ENCODE measurements at places on chromosomes 1 and 21.

GRCh38 chr1:85093644-85094043, 45.3 kb upstream of the MCOLN3 start:
- DNase-seq, result no peak

- no peak for DNase-seq
Observed at GRCh38 chr1:47624531-47624930, 186.7 kb downstream of the FOXD2 start.

DNA sequence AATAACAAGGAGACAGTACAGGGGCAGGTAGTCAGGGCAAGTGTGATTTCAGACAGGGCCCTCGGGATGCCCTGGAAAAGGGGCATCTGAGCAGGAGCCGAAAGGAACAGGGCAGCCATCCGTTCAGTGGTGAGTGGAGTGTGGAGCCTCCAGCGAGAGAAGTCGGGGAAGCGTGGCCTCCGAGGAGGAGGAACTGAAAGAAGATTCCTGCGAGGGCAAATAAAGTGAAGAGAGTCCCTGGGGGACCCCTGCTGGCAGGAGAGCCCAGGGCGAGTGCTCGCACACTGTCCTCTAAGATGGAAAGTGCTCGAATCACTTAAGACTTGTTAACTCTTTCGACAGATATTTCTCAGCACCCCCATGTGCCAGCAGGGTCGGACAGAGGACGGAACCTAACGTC, 3.5 kb upstream of the UTS2 start:
- DNase-seq, result no peak

GRCh38 chr21:31992391-31992790, 119.6 kb downstream of the HUNK start:
- no peak for DNase-seq

DNA sequence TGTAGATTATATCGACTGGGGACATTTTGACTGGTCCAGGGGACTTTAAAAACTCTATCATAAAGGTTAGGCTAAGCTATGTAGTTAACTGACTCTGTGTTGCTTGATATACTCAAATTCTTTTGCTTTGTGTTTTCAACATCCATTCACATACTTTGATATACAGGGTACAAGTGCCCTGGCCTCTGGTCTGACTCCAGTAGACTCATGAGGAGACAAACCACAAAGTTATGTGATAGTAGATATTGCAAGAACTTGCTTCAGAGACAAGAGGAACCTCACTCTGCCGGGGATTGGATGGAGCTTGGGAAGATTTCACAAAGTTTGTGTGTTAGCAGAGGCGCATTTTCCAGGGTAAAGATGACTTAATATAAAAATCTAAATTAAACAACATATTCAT, 1.3 kb downstream of the GORAB start:
- DNase-seq, result no peak

Measured in activated CD4-positive, alpha-beta T cell treated with anti-CD3 and anti-CD28 coated beads, Interleukin-2, amount 50 U/mL, for 48 hours (primary cell).